ENCODE measurements at places on chromosomes 16 and 17.

- DNase-seq, result no peak
Observed at GRCh38 chr16:30053376-30054015, 12.1 kb upstream of the ALDOA start.

- no peak for DNase-seq
Observed at GRCh38 chr16:51056331-51056730, 94.7 kb downstream of the SALL1 start.

- no peak for DNase-seq
Observed at GRCh38 chr16:8866118-8866883, 2.5 kb downstream of the CARHSP1 start.

DNA sequence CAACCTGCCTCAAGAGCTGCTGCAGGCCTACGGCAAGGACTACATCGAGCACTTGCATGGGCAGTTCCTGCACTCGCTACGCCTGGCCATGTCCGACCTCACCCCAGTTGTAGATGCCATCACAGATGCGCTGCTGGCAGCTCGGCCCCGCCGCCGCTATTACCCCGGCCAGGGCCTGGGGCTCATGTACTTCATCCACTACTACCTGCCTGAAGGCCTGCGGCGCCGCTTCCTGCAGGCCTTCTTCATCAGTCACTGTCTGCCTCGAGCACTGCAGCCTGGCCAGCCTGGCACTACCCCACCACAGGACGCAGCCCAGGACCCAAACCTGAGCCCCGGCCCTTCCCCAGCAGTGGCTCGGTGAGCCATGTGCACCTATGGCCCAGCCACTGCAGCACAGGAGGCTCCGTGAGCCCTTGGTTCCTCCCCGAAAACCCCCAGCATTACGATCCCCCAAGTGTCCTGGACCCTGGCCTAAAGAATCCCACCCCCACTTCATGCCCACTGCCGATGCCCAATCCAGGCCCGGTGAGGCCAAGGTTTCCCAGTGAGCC, 5.8 kb downstream of the HSD11B2 start:
- no peak for DNase-seq

DNA sequence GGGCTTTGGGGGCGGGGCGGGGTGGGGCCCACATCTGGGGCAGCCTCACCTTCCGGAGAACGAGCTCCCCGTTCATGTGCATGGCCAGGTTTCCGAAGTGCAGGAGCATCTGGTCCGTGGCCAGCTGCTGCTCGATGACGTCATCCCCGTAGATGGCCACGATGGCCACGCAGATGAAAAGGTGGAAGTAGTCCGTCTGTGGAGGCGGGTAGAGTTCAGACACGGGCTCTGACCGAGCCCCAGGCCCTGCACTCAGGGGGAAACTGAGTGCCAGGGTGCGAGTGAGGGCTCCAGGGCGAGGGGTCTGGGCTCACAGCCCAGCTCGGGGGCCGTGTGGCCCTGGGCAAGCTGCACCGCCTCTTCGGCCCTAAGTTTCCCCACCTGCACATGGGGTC, 93.7 kb downstream of the TBC1D16 start:
- no peak for DNase-seq

Data from activated naive CD8-positive, alpha-beta T cell treated with anti-CD3 and anti-CD28 coated beads, Interleukin-2, amount 50 U/mL, for 24 hours (primary cell).